ENCODE measurements at places on chromosomes 4 and X. TPM values are rescaled to one million over a fixed set of nuclear protein-coding genes. Genes with fewer than 3 reads are reported as not detected.
A peak's percentile ranks its signal among the peaks of the same experiment; 100 is the strongest.

The SPANXC gene
- not detected for total RNA-seq

DNA sequence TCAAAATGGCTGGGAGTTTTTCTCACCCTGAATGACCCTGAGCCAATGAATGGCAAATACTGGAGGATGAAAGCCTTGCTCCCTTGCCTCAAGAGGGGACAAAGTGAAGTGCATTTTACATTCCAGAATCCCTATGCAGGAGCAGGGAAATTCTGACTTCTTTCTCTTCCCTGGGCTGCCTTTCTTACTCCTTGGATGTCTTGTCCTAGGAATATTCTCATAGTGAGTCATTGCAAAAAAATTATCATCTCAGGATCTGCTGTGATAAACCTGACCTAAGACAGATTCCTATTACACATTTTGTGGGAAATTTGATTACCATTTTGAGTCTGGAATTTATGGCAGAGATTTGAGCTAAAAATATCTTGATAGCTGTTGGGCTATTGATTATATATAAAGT lies 199.9 kb downstream of the TMA16 start:
- H3K36me3 ChIP-seq = no peaks in the 10 kb centered on the region
- no peak overlapping the region for H3K27ac ChIP-seq
- H3K4me1 ChIP-seq = no peaks in the 10 kb centered on the region
- no peaks in the 10 kb centered on the region for H3K27me3 ChIP-seq

DNA sequence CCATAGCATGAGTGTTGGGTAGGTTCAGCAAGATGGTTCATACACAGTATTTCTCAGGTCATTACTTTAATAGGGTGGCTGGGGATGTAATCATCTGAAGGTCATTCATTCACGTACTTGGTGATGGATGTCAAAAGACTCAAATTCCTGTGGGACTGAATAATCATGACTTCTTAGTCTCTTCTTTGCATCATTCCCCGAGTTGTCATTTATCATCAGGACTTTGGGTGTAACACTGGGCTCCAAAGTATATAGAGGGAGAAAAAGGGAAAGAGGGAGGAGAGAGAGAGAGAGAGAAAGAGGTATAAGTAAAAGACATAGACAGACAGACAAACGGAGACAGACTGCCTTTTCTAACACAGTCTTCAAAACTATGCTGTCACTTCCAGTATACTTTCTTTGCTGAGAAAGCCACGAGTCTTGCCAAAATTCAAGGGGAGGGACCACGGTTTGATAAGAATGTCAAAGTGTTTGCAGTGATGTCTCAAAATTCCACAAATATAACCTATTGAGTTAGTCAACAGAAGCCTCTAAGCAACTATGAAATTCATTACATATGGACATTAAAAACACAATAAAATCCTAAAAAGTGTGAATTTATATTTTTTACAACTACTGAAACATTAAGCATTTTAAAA lies 55.9 kb downstream of the UGT2A3 start:
- H3K4me3 ChIP-seq = no peak overlapping the region
- H3K36me3 ChIP-seq = no peaks in the 10 kb centered on the region
- DNase-seq = no peak
- no peaks in the 10 kb centered on the region for H3K4me1 ChIP-seq
- no peaks in the 10 kb centered on the region for H3K27me3 ChIP-seq

DNA sequence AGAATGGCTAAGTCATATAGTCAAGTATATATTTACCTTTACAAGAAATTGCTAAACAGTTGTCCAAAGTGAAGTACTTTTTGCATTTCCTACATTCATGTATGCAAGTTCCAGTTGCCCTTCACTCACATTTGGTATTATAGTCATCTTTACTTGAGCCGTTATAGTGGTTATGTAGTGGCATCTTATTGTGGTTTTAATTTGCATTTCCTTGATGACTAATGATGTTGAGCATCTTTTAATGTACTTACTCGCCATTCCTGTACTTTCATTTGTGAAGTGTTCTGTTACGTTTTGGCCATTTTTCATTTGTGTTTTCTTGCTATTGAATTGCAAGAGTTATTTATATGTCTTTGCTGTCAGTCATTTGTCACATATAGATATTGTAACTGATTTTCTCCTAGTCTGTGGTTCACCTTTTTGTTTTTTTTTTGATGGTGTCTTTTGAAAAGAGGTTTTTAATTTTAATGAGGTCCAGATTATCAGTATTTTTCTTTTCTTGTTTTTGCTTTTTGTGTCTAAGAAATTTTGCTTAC lies 27.6 kb downstream of the ARFIP1 start:
- H3K4me3 ChIP-seq = no peak overlapping the region
- no peaks in the 10 kb centered on the region for H3K27me3 ChIP-seq
- no peak for DNase-seq
- H3K27ac ChIP-seq = no peak overlapping the region
- H3K4me1 ChIP-seq = peaks cover 5% of the 10 kb centered on the region
- H3K36me3 ChIP-seq = no peaks in the 10 kb centered on the region

GRCh38 chrX:153075366-153075765 lies 3.1 kb downstream of the PNMA6A start:
- no peak overlapping the region for H3K4me3 ChIP-seq
- no peaks in the 10 kb centered on the region for H3K36me3 ChIP-seq
- no peaks in the 10 kb centered on the region for H3K27me3 ChIP-seq

DNA sequence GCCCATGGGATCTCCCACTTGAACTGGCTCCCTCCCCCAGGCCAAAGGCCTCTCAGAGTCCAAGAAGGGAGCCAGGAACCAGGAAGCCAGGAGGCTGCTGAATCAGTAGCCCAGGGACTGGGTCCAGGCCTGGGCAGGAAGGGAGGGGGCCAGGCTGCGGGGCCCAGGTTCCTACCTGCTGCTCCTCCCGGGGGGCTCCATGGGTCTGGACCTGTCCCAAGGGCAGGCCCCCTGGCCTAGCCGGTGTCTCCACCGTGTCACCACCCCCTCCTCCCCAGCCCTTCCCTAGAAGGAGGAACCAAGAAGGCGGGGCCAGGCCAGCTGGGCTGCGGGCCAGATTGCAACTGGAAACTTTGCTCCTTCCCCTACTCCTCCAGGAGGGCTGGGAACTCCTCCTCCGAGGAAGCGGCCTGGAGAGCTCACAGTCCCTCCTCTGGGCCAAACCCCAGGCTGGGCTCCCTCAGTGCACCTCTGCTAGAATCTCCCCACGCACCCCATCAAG lies at the start of gene IQSEC2:
Gene IQSEC2, minus strand, starts transcription at position 264 of the 502 bp plus-strand sequence.
- no peaks in the 10 kb centered on the region for H3K36me3 ChIP-seq
- H3K27me3 ChIP-seq = no peaks in the 10 kb centered on the region
- DNase-seq = peak; percentile 91
- peak within 1 kb of the TSS; percentile 31 for H3K4me3 ChIP-seq

GRCh38 chr4:1856943-1857699 lies 1.2 kb upstream of the LETM1 start:
- H3K27me3 ChIP-seq = no peaks in the 10 kb centered on the region
- peak overlapping the region; percentile 84 for H3K4me3 ChIP-seq

The PRICKLE3 gene
- 15.1 TPM for total RNA-seq

DNA sequence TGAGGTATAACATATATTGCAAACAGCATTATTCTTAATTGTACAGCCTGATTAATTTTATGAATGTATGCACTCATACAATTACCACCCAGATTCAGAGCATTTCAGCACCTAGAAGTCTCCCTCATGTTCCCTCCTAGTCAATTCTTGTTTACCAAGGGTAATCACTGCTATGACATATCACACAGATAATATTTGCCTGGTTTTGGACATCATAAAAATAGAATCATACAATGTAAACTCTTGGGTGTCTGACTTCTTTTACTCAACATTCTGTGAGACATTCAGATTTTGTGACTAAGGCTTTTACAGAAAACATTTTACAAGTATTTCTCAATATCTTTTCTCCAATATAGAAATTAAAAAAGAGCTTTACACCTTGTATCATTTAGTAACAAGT lies 66.9 kb downstream of the PTPN13 start:
- no peaks in the 10 kb centered on the region for H3K36me3 ChIP-seq
- H3K27me3 ChIP-seq = no peaks in the 10 kb centered on the region
- peaks cover 2% of the 10 kb centered on the region for H3K4me1 ChIP-seq
- no peak overlapping the region for H3K27ac ChIP-seq

DNA sequence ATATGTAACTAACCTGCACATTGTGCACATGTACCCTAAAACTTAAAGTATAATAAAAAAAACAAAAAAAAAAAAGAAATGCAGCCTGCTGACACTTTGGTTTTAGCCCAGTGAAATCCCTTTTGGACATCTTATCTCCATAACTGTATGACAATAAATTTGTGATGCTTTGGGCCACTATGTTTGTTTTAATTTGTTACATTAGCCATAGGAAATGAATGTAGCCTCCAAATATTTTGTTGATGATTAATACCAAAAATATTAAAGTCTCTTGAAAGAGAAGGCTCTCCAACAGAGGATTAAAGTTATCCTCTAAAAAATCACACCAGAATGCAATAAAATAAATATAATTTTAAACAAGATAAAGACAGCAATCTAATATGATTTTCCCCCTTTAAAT lies 852.7 kb upstream of the SLIT2 start:
- no peaks in the 10 kb centered on the region for H3K4me1 ChIP-seq
- no peaks in the 10 kb centered on the region for H3K36me3 ChIP-seq
- H3K27ac ChIP-seq = no peak overlapping the region
- H3K4me3 ChIP-seq = no peak overlapping the region

GRCh38 chrX:101539116-101539515 lies 11.2 kb upstream of the ARMCX1 start:
- DNase-seq = no peak
- H3K27ac ChIP-seq = no peak overlapping the region
- H3K4me1 ChIP-seq = no peaks in the 10 kb centered on the region

The MOB1B gene
- total RNA-seq = 13.9 TPM

DNA sequence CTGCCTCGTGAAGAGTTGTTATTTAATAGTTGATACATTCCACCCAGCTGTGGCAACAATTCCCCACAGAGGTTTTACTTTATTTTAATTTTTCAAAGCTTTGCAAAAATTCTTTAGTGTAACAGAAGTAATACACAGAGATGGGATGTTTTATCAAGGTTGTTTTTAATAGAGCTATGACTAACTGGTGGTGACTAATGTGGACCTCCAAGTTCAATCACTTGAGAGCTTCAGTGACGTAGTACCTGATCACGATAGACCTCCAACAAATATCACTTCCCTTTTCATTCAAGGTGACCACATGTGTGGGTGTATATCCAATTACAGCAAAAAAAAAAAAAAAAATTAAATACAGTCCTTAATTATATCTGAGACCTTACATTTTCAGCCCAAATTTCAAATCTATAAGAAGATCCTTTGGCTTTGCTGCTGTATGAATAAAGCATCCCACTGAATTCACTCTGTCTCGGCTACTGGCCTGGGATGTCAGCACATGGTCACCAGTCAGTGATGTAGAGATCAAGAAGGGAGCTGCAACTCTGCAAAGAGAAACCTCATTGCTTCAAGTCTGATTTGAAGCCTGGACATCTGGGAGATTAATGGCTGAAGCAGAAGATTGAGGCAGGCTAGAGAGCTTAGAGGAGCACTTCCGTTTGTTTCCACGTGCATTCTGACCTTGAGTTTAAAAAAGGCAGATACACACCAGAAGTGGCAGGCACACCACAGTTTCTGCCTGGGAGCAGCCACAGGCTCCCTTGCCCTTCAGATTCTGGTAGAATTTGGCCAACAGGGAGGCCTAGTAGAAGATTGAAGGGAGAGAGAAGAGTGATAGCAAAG lies 345.9 kb upstream of the NOCT start:
- no peak overlapping the region for H3K27ac ChIP-seq
- H3K36me3 ChIP-seq = no peaks in the 10 kb centered on the region
- H3K4me3 ChIP-seq = no peak overlapping the region

DNA sequence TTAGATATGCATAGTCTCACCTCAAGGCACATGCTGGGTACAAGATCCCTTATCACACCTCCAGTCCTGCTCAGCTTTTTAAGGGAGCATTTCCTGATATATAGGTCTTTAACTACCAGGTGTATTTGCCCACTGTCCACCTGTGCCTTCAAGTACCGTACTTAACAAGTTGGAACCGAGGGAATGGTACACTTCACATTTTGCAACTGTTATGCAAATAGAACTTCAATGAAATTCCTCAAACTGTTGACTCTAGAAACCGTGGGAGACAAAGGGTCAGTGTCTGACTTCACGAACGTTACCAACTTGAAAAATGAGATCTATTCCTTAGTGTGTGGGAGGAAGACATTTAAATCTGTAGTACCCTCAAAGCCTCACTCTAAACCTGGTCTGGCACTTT lies 5.2 kb downstream of the TRIM2 start:
- no peaks in the 10 kb centered on the region for H3K27me3 ChIP-seq

DNA sequence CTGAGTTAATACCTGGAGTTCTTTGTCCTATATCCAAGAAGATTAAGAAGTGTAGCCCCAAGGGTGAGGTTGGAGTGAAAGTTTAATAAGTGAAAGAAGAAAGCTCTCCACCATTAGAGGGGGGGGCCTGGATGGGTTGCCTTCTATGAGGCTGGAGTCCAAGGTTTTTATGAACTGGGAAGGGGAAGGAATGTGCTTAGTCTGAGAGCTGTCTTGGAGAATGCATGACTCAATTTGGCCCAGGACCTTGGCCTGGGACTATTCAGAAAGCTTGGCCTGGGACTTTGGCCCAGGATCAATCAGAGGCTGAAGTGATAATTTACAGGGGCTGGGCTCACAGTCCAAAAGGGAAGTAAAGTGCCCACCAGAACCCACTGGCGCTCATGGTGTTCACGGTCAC lies 1049.0 kb upstream of the GRIA3 start:
- H3K27me3 ChIP-seq = no peaks in the 10 kb centered on the region
- H3K4me1 ChIP-seq = no peaks in the 10 kb centered on the region
- DNase-seq = no peak

DNA sequence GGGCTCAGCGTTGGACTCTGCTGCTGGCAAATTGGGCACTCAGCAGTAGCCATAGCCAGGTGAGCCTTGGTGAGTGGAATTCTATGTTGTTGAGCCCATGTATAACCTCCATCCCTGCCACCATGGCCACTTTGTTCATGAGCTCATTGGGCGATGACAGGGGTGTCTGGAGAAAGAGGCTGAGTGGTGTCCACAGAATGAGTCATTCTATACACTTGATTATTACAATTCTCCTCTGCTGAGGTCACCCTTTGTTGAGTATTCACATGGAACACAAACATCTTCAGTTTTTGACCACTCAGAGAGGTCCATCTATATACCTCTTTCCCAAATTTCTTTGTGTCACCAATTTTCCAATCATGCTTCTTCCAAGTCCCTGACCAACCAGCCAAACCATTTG lies 1341.7 kb downstream of the PCDH7 start:
- H3K27me3 ChIP-seq = no peaks in the 10 kb centered on the region
- H3K36me3 ChIP-seq = no peaks in the 10 kb centered on the region
- DNase-seq = no peak
- no peak overlapping the region for H3K4me3 ChIP-seq

GRCh38 chr4:26325191-26325590 lies 4.4 kb downstream of the RBPJ start:
- DNase-seq = no peak
- H3K4me3 ChIP-seq = no peak overlapping the region
- no peaks in the 10 kb centered on the region for H3K36me3 ChIP-seq
- H3K27ac ChIP-seq = no peak overlapping the region
- H3K27me3 ChIP-seq = no peaks in the 10 kb centered on the region
- peaks cover 6% of the 10 kb centered on the region for H3K4me1 ChIP-seq

The SSX1 gene
- not detected for total RNA-seq

The C1QTNF7 gene
- total RNA-seq = 7.6 TPM

- DNase-seq = no peak
- H3K27ac ChIP-seq = no peak overlapping the region
- H3K4me3 ChIP-seq = no peak overlapping the region
- H3K36me3 ChIP-seq = no peaks in the 10 kb centered on the region
- H3K4me1 ChIP-seq = no peaks in the 10 kb centered on the region
Observed at GRCh38 chr4:86482306-86483172, 111.6 kb upstream of the PTPN13 start.

- no peaks in the 10 kb centered on the region for H3K4me1 ChIP-seq
- no peak for DNase-seq
- no peaks in the 10 kb centered on the region for H3K36me3 ChIP-seq
- H3K27ac ChIP-seq = no peak overlapping the region
Observed at GRCh38 chr4:70488748-70489147, 16.8 kb downstream of the MUC7 start.

All from ovary (tissue), 10 donors.